Activated CD8-positive, alpha-beta T cell treated with anti-CD3 and anti-CD28 coated beads, Interleukin-2, amount 10 ng/mL, durations not matched to agents 7 days and 5 days (primary cell): ENCODE measurements at places on chromosomes 4 and X. TPM values are rescaled to one million over a fixed set of nuclear protein-coding genes. Genes with fewer than 3 reads are reported as not detected.

Gene TEX13D
- not detected for total RNA-seq

Gene XPNPEP2
- 1.7 TPM for total RNA-seq

Gene TMPRSS11A
- not detected for total RNA-seq

Gene PRDX4
- total RNA-seq = 29.3 TPM

Gene IL3RA
- 0.60 TPM for total RNA-seq

Gene KDR
- not detected for total RNA-seq

Gene GLOD5
- total RNA-seq = not detected

Gene CT45A10
- total RNA-seq = not detected

Gene TAPT1
- total RNA-seq = 34.3 TPM

Gene ZCCHC13
- not detected for total RNA-seq

Gene MGAT4D
- not detected for total RNA-seq

Gene CFI
- total RNA-seq = not detected

Gene PDGFC
- total RNA-seq = not detected

Gene SLITRK2
- total RNA-seq = not detected

Gene PFKFB1
- total RNA-seq = 0.44 TPM

Gene PRICKLE3
- 13.9 TPM for total RNA-seq

Gene GPRIN3
- total RNA-seq = 40.8 TPM

Gene RTL5
- 0.08 TPM for total RNA-seq
